ENCODE measurements at places on chromosomes 2 and 18. TPM values are rescaled to one million over a fixed set of nuclear protein-coding genes. Genes with fewer than 3 reads are reported as not detected.
A peak's percentile ranks its signal among the peaks of the same experiment; 100 is the strongest.

SERPINB11 gene
- total RNA-seq, result not detected

ADAM23 gene
- total RNA-seq, result 6.9 TPM

DNA sequence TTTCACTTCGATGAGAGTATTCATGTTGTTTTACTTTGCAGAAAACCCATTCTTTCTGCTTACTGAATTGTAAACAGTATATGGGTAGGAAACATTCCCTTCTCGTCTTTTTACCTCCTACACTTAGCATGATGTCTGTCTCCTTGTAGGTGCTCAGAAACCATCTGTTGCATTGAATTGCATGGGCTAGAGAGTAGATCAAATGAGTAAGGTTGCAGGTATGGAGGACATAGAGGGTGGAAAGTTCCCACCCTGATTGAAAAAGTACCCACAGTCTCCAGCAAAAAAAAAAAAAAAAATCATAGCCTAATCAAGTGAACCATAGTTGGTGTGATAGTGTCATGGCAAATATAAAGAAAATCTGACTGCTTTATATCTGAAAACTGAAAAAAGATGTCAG is 1.7 kb downstream of the CYTIP start:
- peak overlapping the region; percentile 7 for H3K4me3 ChIP-seq
- no peaks in the 10 kb centered on the region for H3K4me1 ChIP-seq
- H3K27me3 ChIP-seq, result no peaks in the 10 kb centered on the region
- H3K27ac ChIP-seq, result peak overlapping the region; percentile 80

DNA sequence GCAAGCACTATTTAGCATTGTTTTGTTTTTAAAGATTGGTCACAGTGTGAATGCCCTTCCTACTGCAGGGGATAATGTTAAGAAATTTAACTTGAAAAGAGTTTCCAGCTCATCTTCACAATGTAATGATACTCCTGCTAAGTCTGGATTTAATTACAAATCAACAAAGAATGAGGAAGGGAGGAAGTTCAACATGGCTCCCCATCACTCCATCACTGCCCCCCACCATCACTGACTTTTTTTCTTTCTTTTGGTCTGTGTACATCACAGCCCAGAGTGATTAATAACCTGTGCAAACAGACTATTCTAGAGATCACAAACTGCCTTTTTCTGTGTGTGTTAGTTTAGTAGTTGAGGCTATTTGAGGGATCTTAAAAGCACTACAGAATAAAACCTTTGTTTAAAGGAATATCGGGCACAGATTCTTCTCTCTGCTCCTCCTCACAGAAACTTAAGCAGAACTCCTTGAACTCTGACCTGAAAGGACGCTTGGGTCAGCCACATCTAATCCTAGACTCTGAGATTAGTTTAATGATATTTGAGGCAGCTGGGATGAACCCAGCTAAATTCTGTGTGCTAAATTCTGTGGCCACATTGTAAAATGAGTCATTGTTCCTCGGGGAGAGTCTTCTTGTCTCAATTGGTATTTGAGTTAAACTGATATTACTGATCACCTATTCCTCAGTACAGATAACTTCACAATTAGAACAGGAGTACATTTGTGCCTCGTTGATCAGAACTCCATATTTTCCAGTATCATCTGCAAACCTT is 47.8 kb downstream of the SATB2 start:
- H3K4me1 ChIP-seq, result no peaks in the 10 kb centered on the region
- no peaks in the 10 kb centered on the region for H3K36me3 ChIP-seq
- H3K27me3 ChIP-seq, result no peaks in the 10 kb centered on the region
- no peak overlapping the region for H3K4me3 ChIP-seq
- DNase-seq, result no peak

DNA sequence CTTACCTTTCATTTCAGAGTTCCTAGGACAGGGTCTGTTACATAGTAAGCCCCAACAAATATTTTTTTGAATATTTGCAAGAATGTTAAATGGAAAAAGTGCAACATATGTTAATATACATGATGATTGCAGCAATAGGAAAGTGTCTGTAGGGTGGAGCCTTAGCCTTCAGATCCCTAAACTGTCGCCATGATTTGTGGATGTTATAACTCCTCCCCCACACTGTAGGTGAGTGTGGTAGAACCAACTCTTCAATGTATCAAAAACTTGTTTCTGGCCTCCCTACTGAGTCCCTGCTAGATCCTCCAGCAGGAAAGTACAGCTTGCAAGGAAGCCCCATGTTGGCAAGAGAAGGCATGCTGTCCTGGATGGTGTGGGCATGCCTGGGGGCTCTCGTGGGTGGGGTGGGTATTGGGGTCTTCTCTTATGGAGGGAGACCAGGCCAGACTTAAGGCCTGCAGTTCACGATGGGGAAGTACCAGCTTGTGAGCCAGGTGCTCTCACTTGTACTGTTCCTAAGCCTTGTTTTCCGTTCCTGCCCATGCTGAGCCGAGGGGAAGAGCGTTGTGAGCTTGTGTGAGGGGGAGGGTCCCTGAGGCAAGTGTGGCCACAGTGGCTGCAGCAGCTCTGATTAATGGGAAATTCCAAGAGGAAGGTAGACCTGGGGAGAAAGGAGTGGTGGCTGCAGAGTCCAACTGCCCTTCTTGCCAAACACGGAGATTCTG is 11.4 kb downstream of the FHOD3 start:
- H3K36me3 ChIP-seq, result no peaks in the 10 kb centered on the region
- H3K4me1 ChIP-seq, result no peaks in the 10 kb centered on the region
- H3K4me3 ChIP-seq, result no peak overlapping the region
- H3K27me3 ChIP-seq, result no peaks in the 10 kb centered on the region

ZNF532 gene
- 122 TPM for total RNA-seq

THSD7B gene
- 11.8 TPM for total RNA-seq

DNA sequence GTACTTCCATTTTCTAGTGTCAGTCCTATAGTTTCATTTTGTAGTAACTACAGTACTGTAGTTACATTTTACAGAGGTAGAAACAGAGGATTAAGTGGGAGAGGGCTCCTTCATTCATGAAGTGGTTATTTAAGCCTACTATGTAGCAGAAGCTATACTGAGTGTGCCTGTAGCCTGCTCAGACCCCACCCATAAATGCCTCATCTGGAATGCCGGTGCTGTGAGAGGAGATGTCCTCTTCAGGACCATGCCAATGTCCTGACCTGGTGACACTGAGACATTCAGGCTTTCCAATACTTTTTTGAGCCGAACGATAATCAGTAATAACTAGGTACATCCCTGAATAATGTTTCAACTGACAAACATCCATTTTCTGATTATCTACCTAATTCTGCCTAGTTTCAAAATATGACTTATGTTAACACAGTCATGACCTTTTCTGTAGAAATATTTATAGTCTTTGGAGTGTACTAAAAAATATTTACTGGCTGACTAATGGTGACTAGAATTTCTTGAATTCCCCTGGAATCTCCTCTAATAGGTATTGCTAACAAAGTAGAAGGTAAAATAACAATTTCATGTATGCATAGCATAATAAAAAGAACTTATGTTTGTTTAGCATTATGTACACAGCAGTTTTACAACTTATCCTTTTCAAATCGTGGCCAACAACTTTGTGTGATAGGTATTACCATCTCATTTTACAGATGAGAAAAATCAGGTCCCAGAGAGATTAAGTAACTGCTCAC is 10.2 kb upstream of the ARHGAP28 start:
- H3K27ac ChIP-seq, result no peak overlapping the region
- H3K4me1 ChIP-seq, result no peaks in the 10 kb centered on the region
- no peak for DNase-seq
- H3K36me3 ChIP-seq, result no peaks in the 10 kb centered on the region
- no peak overlapping the region for H3K4me3 ChIP-seq

CHST10 gene
- total RNA-seq, result 12.5 TPM

DNA sequence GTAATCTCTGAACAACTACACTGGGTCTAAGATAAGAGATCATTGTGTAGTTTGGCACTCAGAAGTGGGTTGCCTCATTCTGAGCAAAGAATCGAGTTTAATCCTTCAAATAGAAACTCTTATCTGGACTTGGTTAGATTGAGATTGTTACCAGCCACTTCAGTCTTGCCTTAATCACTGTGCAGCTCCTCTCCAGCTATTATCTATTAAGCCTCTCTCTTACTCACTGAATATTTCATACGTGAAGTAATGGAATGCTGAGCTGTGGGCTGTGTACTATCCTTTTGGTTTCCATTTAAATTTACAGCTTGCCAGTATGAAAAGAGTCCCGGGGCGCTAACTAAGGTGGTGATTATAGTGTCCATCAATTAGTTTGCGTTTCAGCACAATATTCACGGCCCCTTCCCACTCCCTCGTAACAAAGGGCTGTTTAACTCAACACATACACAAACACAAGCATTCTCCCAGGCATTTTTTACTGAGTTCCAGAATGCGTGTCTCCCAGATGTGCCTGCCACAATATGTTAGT is 65.7 kb upstream of the NCKAP5 start:
- H3K4me1 ChIP-seq, result no peaks in the 10 kb centered on the region
- no peak overlapping the region for H3K27ac ChIP-seq
- no peaks in the 10 kb centered on the region for H3K36me3 ChIP-seq
- no peak for DNase-seq
- H3K4me3 ChIP-seq, result no peak overlapping the region
- H3K27me3 ChIP-seq, result no peaks in the 10 kb centered on the region

GRCh38 chr2:164103271-164103670 is 367.5 kb upstream of the FIGN start:
- H3K27me3 ChIP-seq, result no peaks in the 10 kb centered on the region
- no peak for DNase-seq
- H3K4me1 ChIP-seq, result no peaks in the 10 kb centered on the region

DNA sequence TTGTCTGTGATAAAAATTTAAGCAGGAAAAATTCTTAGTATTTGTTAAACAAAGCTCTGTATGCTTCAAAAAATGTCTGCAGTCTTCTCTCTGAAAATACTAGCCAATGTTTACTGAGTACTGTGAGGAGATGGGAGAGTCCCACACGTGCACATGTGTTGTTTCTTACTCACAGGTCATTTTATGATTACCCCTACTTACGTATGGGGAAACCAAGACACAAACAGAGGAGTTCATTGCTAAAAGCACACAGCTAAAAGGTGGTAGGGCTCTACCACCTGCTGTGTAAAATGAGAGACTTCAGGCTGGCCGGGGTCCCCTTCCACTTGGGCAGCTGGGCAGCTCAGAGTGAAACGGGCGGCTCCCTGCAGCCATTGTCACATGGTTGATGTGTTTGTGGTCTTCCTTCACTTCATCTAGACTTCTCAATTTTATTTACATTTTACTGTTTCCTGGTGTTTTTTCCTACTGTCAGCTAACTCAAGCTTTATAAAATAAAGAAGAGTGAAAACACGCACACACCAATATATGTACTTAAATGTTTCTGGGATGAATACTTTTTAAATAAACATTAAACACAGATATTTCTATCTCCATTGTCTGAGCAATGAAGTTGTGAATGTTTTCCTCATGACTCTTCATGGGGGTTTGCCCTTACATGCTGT is 71.2 kb downstream of the MBP start:
- H3K27ac ChIP-seq, result peak overlapping the region; percentile 69
- H3K36me3 ChIP-seq, result no peaks in the 10 kb centered on the region
- DNase-seq, result no peak
- no peak overlapping the region for H3K4me3 ChIP-seq
- no peaks in the 10 kb centered on the region for H3K27me3 ChIP-seq

GRCh38 chr2:65537651-65538385 is 105.4 kb upstream of the SPRED2 start:
- H3K4me1 ChIP-seq, result no peaks in the 10 kb centered on the region
- no peak for DNase-seq
- H3K27me3 ChIP-seq, result no peaks in the 10 kb centered on the region
- H3K27ac ChIP-seq, result no peak overlapping the region

DNA sequence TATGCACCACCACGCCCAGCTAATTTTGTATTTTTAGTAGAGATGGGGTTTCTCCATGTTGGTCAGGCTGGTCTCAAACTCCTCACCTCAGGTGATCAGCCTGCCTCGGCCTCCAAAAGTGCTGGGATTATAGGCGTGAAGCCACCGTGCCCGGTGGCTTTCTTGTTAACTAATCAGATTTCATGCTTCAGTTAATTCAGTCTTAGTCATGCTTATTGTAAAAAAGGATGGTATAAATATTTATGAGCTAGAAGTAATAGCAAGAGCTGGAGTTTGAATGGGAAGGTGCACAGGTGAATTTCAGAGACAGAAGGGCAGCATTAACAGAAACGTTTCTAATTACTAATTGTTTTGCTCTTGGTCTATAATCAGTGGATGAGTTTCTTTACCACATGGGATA is 10.3 kb downstream of the GEMIN6 start:
- H3K27me3 ChIP-seq, result no peaks in the 10 kb centered on the region
- no peak overlapping the region for H3K27ac ChIP-seq
- H3K36me3 ChIP-seq, result no peaks in the 10 kb centered on the region
- H3K4me3 ChIP-seq, result no peak overlapping the region
